ENCODE measurements at places on chromosomes 2 and 18.

- no peak for DNase-seq
Observed at GRCh38 chr18:79720359-79720733, 40.7 kb downstream of the CTDP1 start.

GRCh38 chr2:79855264-79856006 lies 342.6 kb downstream of the CTNNA2 start:
- DNase-seq = peak; percentile 80

- DNase-seq = no peak
Observed at GRCh38 chr2:215949991-215950404, 63.4 kb downstream of the MREG start.

DNA sequence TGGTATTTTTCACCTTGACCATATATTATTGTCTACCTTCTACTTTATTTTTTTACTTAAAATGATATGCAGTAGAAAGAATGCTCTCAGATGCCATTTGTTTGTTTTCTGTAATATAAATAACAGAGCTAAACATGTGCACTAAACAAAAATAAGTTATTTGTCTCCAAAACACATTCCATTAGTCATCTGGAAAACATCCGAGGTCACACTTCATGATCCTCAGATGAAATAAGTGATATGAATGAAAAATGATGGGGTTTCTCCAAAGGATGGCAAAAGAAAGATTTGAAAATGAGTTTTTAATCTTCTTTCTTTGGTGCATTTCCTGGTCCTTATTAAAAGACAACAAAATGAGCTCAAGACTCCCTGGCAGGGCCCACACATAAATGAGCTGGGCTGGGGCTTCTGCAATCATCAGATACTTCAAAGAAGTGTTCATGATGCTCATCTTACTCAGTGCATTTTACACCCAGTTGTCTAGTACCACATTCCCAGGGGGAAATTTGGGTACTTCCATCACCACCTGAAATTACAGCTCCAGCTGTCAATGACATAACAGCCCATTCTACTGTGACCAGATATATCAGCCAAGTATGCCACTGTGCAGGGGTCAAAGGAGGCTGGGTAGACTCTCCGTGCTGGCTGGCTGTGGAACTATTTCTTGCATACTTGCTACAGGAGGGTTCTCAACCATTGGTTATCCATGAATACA lies 283.5 kb downstream of the PID1 start:
- no peak for DNase-seq

DNA sequence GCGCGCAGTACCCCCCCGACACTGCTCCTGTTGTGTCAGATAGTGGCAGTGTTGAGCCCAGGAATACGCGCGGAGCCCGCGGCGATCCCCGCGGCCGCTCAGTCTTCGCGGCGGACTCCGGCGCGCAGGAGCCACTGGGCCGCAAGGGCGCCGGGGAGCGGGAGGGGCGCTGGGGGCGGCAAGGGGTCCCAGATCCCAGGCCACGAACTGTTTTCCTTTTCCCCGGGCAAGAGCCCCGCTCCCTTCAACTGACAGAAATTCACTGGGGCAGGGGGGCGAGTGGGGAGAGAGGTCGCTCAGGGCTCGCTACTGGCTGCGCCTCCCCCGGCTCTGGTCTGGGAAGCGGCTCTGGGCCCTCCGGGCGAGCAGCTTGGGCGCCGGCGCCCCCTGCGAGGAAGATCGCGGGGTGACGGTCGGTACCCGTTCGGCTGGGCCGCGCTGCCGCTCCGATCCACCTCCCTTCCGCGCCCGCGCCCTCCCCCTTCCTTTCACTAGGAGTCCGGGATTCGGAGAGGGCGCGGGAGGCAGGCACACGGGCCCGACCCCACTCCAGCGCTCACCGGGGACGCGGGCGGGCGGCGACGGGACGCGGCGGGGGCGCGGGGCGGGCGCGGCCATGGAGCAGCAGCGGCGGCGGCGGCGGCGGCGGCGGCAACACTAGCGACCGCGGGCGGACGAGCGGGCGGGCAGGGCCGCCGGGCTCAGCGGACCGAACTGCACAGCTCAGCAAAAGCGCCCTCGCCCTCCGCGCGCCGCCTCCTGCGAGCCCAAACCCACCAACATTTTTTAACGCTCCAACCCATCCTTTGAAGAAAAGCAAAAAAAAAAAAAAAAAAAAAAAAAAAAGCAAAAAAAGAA lies 1.4 kb upstream of the SETBP1 start:
- peak; percentile 91 for DNase-seq

DNA sequence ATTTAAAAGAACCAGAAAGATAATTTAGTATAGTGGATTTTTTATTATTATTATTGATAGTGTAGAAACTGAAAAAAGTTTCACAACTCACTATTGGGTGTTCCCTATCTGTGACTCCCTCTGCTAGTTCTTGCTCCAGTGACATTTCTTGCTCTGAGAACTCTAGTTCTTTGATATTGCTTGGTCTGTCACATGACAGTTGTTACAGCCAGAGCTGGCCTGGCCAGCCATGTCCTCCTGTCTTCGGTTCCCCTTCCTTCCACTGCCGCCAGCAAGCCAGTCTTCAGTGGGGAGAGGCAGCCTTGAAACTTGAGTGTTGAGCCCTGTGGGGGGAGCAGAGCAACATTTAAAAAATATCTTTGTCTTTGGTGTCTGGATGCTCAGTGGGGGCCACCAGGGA lies 7.6 kb upstream of the THOC1 start:
- no peak for DNase-seq

GRCh38 chr2:208025814-208026184 lies 472 bp upstream of the PLEKHM3 start:
- DNase-seq = peak; percentile 49

DNA sequence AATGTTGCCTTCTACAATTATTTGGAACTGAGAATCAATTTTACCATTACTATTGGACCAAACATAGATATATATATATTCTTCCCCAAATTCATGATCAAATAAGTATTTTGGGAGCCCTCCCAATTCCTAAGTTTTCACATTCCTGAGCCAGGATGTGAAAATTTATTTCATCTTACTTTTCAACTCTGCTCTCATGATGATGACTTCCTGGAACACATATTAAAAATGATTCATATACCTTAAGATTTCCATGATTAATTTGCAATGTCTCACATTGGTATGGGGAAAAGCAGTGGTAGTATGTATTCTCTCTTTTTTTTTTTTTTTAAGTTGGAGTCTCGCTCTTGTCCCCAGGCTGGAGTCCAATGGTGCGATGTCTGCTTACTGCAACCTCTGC lies 596.1 kb upstream of the ZEB2 start:
- DNase-seq = no peak

DNA sequence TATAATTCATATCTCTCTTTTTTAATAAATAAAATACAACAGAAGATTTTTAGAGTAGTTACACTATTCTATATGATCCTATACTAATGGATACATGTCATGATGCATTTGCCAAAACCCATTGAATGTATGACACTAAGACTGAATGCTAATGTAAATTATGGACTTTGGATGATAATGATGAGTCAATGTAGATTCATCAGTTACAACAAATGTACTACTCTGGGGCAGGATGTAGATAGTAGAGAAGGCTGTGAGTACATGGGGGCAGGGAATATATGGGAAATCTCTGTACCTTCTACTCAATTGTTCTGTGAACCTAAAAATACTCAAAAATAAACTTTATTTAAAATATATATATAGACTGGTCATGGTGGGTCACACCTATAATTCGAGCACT lies 45.6 kb upstream of the NEDD4L start:
- no peak for DNase-seq

DNA sequence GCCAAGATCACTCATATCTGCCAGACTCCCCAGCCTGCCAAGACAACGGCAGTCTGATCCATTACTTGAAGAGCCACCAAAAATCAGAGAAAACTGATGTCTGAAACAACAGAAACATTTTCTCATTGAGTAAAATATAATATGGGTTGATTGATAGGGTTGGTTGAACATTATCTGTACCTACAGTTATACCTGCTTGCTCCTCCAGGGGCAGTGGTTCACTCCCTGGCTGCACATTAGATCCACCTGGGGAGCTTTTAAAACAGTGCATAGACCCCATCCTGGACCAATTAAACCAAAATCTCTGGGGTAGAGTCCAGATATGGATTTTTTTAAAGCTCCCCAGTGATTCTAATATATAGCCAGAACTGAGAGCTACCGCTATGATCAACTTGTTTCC lies 43.6 kb upstream of the SLC14A2 start:
- peak; percentile 55 for DNase-seq

- no peak for DNase-seq
Observed at GRCh38 chr18:44882163-44882868, 201.6 kb downstream of the SETBP1 start.

DNA sequence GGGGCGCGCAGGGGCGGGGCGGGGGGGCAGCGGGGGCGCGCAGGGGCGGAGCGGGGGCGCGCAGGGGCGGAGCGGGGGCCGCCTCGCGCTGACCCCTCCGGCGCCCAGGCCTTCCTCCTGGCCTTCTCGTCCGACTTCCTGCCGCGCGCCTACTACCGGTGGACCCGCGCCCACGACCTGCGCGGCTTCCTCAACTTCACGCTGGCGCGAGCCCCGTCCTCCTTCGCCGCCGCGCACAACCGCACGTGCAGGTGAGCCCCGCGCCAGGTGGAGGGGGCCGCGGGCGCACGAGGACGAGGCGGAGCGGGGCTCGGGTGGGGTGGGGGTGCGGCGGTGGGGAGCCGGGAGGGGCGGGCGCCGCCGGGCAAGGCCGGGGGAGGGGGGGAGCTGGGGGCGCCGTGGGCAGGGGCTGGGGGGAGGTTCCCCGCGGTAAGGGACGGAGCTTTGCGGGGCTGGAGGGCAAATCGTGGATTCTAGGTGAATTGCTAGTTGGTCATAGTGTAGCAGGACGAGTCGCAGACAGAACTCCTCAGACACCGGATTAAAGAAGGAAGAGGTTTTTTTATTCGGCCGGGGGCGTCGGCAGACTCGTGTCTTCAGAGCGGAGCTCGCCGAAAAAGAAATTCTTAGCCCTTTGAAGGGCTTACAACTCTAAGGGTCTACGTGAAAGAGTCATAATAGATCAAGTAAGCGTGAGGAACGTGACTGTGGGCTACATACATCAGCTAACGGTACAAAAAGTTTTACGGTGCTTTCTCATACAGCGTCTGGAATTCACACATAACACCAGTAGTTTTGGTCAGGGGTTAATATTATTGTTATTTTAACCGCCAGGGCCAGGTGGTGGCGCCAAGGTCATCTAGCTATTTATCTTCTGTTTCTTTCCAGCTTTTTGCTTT lies 29.9 kb downstream of the ANO7 start:
- DNase-seq = peak; percentile 83

DNA sequence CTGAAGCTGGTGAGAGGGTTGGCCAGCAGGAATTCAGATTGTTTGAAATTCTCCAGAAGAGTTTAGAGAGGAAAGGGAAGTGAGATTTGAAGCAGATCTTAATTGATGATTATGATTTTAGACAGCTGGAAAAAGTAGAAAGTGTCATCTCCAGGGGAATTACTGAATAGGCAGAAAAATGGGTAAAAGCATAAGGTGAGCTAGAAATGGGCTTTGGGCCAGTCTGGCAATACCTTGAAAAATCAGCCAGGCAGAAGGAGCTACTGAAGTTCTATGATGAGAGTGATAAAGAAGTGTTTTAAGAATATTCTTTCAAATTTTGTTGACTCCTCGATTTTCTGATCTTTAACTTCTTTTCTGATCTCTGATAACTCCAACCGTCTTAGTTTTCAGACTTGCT lies 172.9 kb upstream of the CCDC150 start:
- no peak for DNase-seq

DNA sequence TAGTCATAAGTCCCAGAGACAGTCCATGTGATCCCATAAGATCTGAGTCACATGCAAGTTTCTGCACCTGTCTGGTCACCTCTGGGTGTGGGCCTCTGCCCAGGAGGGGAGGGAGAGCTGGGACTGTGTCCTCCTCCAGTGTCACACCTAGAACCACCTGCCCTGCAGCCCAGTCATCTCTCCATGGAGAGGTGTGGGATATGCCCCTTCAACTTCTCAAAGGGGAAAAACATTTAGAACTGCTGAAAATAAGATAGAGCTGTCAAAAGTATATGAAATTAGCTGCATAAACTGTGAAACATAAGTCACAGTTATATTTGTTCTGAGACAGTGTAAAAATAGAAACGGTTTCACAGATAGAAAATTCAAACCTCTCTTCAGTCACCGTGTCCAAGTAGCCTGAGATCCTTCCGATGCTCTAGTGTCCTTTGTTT lies 55.4 kb downstream of the NGEF start:
- no peak for DNase-seq

GRCh38 chr2:240832921-240833494 lies 13.0 kb upstream of the KIF1A start:
- DNase-seq = no peak

DNA sequence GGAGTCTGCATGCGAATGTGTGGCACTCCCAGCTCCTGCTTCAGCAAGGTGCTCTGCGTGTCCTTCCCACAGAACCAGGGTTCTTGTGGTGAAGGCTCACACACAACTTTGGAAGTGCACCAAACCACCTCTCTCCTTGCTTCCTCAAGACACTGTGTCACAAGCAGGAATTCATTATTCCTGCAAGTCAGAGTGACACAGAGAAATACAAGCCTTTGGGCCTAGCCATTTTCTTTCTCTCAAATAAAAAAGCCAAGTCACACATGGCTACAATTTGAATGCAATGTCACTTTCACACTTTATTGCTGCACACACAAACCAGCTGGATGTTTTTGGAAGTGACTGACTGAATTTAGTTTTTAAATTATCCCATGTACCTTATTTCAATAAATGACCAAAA lies 30.1 kb upstream of the THOC1 start:
- DNase-seq = no peak

DNA sequence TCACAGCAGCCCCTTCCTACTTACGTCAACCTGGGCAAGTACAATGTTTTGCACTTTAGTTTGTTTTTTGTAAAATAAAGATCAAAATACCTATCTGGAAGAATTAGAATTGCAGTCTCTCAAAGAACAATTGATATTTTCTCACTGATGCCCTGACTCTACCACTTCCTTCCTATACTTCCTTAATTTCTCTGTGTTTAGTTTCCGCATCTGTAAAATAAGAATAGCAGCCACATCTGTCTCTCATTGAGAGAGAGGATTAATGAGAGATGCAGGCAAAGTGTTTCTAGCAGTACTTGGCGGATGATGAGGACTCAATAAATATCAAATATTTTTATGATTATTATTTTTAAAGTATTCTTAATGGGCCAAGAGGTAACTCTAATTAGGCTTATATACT lies 122.6 kb upstream of the PIEZO2 start:
- no peak for DNase-seq

DNA sequence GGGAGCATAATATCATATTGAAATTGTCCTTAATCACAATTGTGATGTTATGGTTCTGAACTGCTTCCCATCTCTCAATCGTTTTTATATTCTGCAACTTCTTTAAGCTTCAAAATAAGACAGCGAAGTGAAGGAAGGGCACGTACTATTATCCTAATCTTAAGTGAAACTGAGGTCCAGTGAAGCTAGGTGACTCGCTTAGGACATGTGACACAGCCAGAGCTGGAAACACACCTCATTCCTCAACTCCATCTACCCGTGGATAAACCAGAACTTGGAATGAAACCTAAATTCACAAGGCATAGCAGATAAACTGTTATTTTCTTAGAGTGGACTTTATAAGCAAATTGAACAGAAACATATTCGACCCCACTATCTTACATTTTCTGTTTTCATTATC lies 191.2 kb upstream of the PXDN start:
- DNase-seq = no peak

GRCh38 chr2:17615728-17616351 lies 75.3 kb downstream of the VSNL1 start:
- no peak for DNase-seq

GRCh38 chr2:120761164-120761861 lies 25.6 kb downstream of the GLI2 start:
- peak; percentile 63 for DNase-seq
